ENCODE measurements at places on chromosomes 16 and 17. TPM values are rescaled to one million over a fixed set of nuclear protein-coding genes. Genes with fewer than 3 reads are reported as not detected.

The KANSL1 gene
- total RNA-seq, result 87.3 TPM

The HOXB3 gene
- 3.1 TPM for total RNA-seq

The KRT37 gene
- total RNA-seq, result not detected

The TPSB2 gene
- total RNA-seq, result not detected

The FN3KRP gene
- total RNA-seq, result 45.9 TPM

The KRT13 gene
- total RNA-seq, result not detected

The TMEM220 gene
- 1.7 TPM for total RNA-seq

The PGP gene
- total RNA-seq, result 20.9 TPM

The SLC16A11 gene
- 1.1 TPM for total RNA-seq

The SLC6A2 gene
- total RNA-seq, result not detected

The CMTM2 gene
- 1.1 TPM for total RNA-seq

DNA sequence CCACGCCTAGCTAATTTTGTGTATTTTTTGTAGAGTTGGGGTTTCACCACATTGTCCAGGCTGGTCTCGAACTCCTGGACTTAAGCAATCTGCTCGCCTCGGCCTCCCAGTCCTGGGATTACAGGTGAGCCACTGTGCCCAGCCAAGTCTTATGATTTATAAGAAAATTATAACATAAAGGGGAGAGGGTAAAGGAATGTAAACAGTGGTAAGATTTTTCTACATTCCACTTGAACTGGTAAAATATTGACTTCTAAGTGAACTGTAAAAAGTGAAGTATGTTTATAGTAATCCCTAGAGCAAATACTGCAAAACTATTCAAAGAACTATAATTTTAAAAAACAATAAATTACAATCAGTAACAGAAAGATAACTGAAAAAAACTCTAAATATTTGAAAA lies 33.5 kb downstream of the C16orf87 start:
- no peak for DNase-seq

- DNase-seq, result no peak
Measured at GRCh38 chr17:74786431-74787055, 10.4 kb upstream of the NAT9 start.

- DNase-seq, result peak; percentile 51
Measured at GRCh38 chr16:3431779-3432219, 11.5 kb downstream of the ZNF597 start.

DNA sequence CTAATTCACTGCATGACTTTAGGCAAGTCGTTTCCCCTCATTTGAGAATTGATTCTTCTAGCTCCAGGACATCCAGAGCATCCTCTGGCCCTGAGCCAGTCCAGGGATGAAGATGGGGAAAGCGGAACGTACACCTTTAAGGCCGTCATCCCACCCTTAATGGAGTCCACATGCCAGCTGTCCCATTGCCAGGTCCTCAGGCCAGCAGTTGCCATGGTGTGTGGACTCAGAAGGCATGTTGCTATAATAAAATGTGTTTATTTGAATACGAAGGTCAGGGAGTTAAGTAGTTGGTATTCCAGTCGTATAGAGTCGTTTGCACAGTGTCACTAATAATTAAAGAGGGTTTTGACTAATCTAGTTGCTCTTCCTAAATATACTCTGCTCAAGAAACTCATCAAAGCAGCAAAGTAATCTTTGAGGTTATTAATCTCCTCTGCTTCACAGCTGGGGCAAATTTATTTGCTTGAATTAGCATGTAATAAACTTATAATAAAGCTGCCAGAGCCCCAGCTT lies 30.4 kb downstream of the CCDC182 start:
- DNase-seq, result no peak

DNA sequence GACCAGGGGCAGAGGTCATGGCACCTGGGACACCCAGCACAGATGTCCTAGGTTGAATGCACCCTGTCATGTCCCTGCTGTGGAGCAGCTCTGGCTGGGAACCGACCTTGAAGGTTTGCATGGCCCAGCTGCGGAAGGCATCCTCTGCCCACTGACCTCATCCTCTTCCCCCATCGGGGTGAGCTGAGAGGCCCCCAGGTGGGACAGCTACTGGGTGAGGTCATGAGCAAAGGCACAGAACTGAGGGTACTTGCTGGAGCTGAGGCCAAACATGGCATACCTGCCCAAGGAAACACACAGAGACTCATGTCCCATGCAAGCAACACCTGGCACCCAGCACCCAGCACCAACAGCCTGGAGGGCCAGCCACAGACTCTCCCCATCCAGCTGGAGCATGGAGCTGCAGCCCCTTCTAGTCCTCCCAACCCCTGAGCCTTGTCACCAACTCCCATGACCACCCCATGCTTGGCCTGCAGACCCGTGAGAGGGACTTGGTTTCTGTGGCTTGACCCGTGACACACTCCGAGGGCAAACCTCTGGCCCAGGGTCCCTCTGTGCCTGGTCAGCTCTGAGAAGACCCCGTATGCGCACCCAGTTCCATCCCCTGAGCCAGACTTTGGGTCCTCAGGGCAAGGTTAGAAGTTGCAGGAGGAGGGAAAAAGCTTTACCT lies 33.1 kb downstream of the LGALS9 start:
- no peak for DNase-seq

DNA sequence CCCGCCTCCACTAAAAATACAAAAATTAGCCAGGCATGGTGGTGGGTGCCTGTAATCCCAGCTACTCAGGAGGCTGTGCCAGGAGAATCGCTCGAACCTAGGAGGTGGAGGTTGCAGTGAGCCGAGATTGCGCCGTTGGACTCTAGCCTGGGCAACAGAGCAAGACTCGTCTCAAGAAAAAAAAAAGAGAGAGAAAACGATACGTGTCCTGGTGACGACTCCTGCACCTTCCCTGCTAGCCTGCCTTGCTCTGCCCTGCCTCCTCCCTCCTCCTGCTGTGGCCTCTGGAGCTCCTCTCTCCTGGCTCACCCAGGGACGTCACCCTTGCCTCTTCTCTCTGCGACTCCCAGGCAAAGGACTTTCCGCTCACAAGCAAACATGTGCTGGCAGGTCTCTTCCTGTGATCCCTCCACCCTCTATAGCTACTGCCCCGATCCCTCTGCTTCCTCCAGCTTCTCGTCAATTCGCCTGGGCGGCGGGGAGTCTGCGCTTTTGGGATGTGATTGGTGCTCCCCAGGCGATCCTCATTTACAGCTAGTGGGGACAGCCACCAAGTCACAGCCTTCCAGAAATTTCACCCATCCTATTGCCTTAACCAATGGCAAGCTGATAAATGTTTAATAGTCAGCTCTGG lies 25.5 kb upstream of the CBX4 start:
- no peak for DNase-seq

DNA sequence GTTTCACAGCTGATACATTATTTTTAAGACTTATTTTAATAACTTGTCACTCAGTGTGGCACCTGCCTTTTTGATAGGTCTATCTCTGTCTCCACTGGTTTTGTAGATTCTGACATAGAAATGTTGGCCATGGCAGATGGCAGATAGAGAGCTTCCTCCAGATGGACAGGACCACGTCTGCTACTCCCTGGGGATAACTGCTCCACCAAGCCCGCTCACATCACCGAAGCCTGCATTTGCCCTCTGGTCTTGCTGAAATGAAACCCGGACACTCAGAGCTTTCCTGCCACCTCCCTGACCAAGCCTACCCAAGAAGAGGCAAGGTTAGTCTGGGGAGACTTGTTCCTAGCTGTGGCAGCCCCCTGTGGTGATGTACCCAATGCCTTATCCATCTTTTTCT lies 16.4 kb upstream of the HAP1 start:
- DNase-seq, result no peak

DNA sequence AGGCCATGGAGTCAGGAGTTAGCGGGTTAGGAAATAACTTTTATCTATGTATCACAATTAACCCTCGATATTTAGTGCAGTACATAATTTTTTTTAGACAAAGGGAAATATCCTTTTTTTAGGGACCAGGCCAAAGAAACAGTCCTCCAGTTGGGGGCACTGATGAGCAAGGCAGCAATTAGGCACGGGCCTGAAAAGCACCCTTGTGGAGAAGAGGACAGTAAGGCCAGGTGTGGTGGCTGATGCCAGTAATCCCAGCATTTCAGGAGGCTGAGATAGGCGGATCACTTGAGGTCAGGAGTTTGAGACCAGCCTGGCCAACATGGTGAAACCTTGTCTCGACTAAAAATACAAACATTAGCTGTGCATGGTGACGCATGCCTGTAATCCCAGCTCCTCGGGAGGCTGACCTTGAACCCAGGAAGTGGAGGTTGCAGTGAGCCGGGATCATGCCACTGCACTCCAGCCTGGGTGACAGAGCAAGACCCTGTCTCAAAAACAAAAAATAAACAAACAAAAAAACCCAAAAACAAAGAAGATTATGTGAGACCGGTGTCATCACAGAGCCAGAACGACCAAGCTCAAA lies 158.3 kb upstream of the NOL11 start:
- no peak for DNase-seq

- no peak for DNase-seq
Measured at GRCh38 chr16:17829811-17830210, 359.1 kb upstream of the XYLT1 start.

DNA sequence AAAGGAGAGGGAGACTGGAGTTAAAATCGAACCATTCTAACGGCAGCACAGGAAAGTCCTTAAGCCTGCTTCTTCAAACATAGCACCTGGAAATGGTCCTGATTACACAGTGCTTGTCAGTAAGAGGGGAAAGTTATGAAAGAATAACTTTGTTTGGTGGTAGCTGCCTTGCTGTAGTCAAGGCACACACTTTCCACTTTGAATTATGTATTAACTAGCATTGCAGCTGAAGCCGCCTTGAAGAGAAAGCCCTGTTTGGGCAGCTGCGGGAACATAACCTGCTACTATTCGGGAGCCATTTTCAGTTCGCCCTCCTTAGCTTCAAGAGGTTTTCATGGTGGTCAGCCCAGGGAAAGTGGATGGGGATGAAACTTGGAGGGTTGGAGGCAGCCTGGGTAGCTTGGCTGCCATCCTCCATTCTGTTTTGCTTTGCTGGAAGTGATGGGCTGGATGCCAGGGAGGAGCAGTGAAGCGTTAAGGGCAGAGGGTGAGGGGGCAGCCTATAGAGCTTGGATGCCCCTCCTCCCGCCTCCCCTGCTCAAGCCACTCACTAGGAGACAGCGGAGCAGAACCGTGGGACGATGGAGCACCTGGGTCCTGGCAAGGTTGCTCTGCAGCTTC lies 5.3 kb upstream of the HAS3 start:
- no peak for DNase-seq

- DNase-seq, result no peak
Measured at GRCh38 chr17:60671482-60671881, 6.2 kb upstream of the BCAS3 start.
